ENCODE measurements at places on chromosomes 4 and X.
A peak's percentile ranks its signal among the peaks of the same experiment; 100 is the strongest.

GRCh38 chrX:128396601-128397000 lies 344.4 kb upstream of the ACTRT1 start:
- DNase-seq = no peak

DNA sequence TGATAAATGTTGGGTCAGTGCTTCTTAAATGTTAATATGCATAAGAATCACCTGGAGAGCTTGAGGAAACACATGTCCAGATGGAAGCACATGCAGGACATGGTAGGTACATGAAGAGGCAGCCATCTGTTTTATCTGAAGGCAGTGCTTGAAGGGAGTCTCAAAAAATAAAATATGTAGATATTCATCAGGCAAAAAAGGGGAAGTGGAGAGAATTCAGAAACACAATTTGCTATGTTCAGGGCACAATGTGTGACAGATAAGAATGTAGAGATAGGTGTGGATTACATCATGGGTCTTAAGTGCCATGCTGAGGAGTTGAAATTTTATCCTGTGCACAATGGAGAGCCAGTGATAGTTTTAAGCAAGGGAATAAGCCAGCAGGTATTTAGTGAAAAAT lies 59.6 kb upstream of the CASK start:
- no peak for DNase-seq

GRCh38 chr4:128812442-128813235 lies 3.1 kb downstream of the JADE1 start:
- no peak for DNase-seq

DNA sequence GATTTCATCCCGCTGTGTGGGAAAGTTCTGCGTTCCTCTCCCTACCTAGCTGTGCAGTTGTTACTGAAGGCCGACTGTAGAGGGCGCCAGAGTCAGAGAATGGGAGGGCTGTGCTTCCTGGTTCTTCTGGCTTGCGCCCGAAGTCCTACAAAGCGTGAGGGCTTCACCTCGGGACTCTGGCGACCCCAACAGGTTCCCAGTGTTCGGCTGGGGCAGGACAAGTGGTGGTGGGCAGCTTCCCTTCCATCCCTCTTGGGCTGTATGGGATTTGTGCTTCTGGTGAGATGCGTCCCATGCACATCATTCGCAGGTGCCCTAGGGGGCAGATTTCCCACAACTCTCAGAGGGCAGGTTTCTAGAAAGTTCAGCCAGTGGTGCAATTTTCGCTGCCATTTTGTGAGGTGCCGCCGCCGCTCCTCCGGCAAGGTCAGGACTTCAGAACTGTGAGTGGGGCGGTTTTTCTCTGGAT lies 27.3 kb downstream of the CT45A1 start:
- peak; percentile 34 for DNase-seq

- DNase-seq = no peak
These were observed 694.4 kb upstream of the POU3F4 start for GRCh38 chrX:82813671-82814078.

DNA sequence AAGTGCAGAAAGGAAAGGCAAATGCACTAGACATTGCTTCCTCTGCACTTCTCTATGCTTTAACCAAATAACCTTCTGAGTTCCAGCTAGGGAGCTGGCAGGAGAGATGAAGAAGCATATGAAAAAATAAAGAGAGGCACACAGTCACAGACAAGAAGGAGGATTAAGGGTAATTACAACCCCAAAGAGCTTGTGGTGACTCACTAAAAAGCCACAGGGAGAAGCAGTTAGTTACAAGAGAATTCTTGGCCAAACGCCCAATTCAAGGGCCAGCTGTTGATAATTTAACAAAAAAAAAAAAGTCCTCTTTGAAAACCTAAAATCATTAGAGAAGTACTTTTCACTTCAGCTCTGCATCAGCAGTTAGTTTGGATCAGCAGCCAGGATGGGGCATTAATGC lies 478.0 kb downstream of the KCNIP4 start:
- DNase-seq = no peak

GRCh38 chr4:3673716-3674478 lies 92.3 kb upstream of the ADRA2C start:
- no peak for DNase-seq

DNA sequence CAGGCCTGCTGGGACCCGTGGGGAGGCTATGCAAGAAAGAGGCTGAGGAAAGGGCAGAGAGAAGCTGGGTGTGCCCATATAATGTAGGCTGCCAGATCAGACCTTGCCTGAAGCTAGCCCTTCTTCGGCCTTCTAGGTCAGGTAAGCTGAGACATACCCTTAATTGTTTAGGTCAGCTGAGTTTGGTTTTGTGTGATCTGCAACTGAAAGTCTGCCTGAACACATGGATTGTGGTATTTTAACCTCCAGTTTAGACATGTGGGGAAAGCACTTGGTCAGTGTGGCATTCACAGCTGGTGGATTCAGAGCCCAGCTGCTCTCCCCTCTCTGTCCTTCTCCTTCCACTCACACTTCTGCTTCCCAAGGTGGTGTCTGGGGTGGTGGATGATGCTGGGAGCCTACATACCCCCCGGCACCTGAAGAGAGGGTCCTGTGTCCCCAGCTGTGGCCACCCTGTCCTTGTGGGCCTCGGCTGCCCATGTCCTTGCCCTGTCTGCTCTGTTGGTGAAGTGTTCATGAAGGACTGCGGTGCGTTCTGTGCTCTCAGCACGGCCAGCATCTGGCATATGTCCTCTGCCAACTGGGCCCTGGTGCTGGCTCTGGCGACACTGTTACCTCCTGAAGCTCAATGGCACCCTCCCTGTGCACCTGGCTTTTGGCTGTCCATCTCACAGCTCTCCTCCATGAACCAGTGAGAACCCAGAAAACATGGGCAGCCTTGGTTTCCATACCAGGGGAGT lies 82.1 kb downstream of the NAT8L start:
- DNase-seq = no peak

DNA sequence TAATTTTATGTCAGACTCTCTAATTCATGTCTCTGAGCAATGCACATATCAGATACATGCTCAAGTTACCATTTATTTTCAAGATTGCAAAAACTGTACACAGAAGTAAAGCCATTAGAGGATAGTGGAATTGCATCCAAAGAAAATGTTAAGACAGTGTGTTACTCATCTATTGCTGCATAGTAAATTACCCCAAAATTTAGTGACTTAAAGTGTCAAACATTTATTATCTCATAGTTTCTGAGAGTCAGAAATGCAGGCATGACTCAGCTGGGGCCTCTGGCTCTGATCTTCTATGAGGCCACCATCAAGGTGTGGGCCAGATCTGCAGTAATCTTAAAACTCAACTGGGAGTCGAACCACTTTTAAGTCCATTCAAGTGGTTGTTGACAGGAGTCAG lies 275.2 kb downstream of the QDPR start:
- DNase-seq = no peak

DNA sequence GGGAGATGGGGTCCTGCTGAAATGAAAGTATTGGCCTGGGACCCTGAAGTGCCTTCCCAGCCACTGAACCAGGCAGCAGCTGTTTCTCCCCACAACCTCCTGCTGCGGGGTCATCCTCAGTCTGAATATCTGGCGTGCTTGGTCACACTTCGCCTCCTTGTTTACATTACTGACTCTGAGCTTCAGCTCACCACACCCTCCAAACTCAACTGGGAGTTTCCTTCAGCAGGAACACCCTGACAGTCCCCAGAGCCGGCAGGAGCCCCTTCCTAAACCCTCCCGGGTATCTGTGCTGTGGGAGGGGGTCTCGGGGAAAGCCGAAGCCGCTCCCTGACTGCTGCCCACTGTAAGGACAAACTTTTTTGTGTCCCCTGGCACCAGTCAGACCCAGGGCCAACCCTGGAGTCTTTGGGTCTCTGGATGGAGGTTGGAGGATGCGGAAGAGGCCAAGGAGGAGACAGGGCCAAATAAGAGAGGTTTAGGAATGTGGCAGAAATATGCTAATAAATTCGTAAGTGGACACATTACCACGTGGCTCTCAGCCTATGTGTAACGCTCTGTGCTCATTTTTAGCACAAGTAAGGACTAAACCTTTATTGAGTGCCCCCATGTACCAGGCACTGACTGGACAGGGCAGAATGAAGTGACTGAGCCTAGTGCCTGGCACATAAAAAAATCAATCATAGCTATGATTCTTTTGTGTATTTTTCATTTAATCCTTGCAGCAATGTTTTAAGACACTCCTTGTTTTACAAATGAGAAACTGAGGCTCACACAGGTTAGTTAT lies 20.7 kb downstream of the FHDC1 start:
- DNase-seq = no peak

- DNase-seq = no peak
These were observed 1927.3 kb downstream of the STIM2 start for GRCh38 chr4:28787947-28788346.

- DNase-seq = no peak
These were observed 223.0 kb upstream of the GATB start for GRCh38 chr4:151983854-151984253.

DNA sequence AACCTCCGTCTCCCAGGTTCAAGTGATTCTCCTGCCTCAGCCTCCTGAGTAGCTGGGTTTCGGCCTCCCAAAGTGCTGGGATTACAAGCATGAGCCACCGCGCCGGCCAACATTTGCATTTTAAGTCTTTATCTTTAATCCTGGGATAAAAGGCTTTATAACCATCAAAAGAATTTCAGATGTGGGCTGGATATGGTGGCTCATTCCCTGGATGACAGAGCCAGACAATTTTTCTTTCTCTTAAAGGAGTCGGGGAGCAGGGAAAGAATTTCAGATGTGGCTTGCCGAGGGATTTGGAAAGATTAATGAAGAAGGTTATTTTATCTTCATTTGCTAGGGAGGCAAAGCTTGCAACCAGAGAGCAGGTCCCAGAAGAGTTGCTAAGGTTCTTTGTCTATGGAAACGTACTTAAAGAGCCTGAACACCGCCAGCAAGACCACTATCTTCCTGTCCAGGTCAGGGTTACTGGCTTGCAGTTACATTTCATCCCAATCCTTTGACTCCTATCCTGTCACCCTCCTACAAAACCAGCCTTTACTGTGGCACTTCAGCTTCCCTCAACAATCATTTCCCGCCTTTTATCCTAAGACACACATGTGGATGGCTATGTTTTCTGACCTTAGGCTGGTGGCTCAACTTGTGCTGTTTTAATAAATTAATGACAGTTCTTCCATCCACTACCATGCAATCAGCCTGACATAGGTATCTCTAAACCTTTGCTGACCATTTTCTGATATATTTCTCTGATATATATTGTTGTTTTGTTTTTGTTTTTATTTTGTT lies 3.9 kb upstream of the KLHL8 start:
- no peak for DNase-seq

GRCh38 chr4:2934077-2934812 lies 29.0 kb downstream of the NOP14 start:
- no peak for DNase-seq

- no peak for DNase-seq
These were observed 668.0 kb upstream of the LCORL start for GRCh38 chr4:18689308-18690115.

- no peak for DNase-seq
These were observed 9.6 kb downstream of the DRP2 start for GRCh38 chrX:101229170-101229569.

GRCh38 chrX:18047491-18047890 lies 173.2 kb downstream of the BEND2 start:
- no peak for DNase-seq

GRCh38 chr4:37540486-37540885 lies 145.7 kb downstream of the RELL1 start:
- DNase-seq = no peak

DNA sequence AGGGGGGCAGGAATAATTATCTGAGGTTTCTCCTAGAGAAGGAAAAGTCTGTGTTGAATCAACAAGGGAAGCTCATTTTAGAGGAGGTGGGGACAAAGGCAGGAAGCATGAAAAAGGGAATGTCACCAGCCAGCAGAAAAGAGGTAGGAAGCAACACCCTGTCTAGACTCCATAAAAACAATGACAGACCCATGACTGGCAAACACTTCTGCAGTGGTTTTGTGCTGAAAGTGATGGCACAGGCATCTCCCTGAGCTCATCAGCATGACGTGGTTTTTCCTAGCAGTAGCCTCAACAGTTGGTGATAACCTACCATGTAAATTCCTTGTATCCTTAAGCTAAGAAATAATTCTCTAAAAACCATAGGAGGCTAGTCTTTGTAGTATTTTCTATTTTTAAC lies 110.7 kb upstream of the GALNT7 start:
- no peak for DNase-seq

DNA sequence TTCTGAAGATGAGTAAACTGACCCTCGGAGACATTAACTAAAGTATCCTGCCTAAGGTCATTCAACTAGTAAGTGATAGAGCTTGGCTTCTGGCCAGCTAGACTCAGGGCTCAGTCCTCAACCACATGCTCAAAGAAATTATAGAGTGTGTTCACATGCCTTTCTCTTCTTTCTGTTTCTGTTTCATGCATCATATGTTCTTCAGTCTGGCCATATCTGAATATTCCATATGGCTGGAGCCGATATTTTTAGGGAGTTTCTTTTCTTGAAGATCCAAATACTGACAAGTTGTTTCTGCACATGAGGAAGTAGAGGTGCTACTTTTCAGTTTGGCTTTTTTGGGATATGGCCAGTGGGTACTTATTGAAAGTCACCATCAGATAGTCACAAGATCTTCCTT lies 44.9 kb downstream of the MMRN1 start:
- no peak for DNase-seq

- DNase-seq = no peak
These were observed 155.0 kb upstream of the SFRP2 start for GRCh38 chr4:153943738-153944415.

DNA sequence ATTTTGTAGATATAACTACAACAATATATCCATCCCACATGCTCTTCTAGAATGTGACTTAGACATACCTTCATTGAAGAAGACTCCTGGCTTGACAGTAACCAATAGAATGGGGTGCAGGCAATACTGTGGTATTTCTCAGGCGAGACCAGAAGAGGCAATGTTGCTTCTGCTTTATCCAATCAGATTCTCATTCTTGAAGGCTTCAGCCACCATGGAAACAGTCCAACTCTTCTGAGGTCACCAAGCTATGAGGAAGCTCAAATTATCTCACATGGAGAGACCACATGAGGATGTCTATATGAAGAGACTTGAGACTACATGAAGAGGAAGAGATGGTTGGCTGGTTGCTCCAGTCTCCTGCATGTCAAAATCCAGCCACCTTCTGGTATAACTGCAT lies 469.9 kb downstream of the PCDH10 start:
- DNase-seq = no peak

DNA sequence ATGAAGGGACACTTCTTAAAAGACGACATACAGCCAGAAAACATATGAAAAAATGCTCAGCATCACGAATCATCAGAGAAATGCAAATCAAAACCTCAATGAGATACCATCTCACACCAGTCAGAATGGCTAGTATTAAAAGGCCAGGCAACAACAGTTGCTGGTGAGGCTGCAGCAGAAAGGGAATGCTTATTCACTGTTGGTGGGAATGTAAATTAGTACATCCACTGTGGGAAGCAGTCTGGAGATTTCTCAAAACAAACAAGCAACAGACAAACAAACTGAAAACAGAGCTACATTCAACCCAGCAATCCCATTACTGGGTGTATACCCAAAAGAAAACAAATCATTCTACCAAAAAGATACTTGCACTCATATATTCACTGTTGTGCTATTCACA lies 197.9 kb downstream of the EVC2 start:
- DNase-seq = no peak

DNA sequence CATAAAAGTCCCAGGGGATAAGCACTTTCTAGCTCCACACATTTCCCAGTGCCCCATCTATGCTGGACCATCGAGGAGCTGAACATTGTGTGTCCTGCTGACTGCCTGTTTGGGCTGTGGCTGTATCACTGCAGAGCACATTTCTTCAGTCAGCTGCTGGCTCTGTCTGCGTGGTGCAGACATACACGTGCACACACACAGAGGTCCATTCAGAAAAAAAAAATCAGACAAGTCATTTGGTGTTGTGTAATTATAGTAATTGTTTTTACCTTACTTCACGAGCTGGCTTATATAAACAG lies 1.1 kb upstream of the PDLIM3 start:
- no peak for DNase-seq
